Hematopoietic multipotent progenitor cell treated with erythropoietin and hydrocortisone succinate and interleukin-3 and kit ligand, for 15 days (in vitro differentiated cells): ENCODE measurements at places on chromosomes 13 and 19.

DNA sequence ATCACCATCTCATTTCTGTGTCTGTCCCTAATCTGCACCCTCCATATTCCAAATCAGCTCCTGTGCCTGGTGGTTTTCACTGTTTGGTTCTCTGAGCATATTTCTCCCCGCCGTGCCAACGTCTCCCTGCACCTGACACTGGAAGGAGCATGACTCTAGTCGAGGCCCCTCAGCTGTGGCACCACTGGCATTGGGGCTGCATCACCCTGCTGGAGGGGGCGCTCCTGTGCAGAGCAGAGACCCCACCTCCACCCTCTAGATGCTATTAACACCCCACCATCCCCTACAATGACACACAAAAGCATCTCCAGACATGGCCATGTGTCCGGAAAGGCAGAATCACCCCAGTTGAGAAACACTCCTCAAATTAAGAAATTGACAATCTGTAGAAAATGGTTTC, 20.8 kb downstream of the ZSCAN5C start:
- DNase-seq: no peak

DNA sequence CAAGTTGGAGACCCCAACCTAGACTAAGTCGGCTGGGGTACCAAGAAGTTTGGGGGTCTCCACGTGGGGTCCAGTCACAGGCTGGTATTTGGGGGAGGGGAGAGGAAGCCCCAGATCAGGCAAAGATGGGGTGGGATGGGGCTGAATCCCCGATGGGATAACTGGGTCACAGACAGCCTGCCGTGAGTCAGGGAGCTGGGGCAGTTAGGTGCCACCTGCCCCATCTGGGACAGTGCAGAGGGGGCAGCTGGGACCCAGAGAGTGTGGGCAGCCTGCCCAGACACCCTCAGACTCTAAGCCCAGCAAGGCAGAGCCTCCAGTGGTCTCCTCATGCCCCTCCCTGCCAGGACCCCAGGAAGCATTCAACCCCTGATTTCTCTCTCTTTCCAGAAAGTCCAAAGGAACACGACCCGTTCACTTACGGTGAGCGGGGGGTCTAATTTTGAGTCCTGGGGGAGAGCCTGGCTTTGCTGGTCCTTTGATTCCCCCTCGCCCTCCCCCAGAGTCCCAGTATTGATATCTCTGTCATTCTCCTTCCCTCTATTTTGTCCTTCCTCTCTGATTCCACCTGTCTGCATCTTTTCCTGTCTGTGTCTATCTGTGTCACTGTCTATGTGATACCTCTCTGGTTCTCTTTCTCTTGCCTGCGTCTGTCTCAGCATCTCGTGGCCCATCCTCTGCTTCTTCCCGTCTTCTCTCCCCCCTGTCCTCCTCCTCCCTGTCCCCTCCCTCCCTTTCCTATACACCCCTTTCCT, 1.8 kb downstream of the FXYD1 start:
- no peak for DNase-seq

GRCh38 chr13:101416181-101417042, at the start of gene NALCN:
TSS of gene NALCN (minus strand) at chr13:101416508. CDS start at chr13:101399126, 17,382 bp downstream.
- DNase-seq: no peak

DNA sequence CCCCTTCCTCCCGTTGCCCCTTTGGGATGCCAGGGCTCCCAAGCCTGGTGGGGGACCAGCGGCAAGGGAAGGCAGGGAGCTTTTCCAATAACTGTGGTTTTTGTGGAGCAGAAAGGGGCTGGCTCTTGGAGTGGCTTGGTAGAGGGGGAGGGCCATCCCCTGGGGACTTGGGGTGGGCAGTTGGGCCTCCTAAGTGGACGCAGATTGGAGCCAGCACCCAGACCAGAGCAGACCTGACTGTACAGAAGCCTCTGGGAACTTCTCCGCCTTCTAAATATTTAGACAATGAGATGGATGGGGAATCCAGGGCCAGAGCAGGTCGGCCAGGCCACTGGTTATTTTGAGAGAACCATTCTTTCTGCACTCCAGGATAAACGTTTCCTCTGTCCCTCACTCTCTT, 4.2 kb downstream of the PTGIR start:
- no peak for DNase-seq

DNA sequence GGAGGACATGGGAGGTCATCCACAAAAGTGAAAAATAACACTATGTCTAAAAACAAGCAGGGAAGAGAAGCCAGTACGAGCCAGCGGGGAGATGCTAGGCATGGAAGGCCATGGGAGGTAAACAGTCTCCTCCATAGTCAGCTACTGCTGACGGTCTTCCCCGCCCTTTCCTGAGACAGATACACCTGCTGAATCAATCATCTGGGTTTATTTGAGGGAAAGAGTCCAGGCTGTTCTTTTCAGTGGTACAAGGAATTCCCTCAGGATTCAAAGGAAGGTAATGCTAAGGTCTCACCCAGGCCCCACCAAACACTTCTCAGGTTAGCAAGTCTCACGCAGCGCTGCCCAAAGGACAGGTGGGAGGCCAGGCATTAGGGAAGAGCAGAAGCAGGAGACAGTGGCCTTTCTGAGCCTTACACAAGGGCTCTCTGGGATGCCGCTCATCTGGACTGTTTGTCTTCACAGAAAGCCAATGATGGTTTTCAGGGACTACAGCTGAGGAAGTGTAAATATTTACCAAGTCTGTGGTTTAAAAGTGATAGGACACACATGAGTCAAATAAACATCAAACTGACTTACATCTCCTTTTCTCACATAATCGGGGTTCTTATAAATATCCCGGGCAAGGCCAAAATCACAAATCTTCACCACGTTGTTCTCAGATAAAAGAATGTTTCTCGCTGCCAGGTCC, 173.9 kb downstream of the FLT1 start:
- no peak for DNase-seq
